Pons (tissue), 1 donor: ENCODE measurements at places on chromosomes 13 and 19.

GRCh38 chr13:50627111-50627510 lies 216.4 kb downstream of the DLEU7 start:
- no peak for DNase-seq

DNA sequence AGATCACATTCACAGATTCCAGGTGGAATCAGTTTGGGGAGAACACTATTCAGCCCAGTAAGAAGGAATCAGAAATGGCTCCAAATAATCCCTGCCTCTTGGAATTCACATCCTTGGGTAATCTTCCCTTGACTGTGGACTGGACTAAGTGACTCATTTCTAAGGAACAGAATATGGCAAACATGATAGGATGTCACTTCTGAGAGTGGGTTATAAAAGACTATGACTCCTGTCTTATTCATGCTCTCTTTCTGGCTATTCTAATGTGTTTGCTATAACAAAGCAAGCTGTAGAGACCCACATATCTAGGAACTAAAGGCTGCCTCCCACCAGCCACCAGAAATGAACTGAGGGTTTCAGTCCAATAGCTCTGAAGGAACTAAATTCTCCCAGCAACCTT lies 37.8 kb downstream of the MBD3L2B start:
- DNase-seq = no peak

GRCh38 chr13:35988648-35989081 lies 142.5 kb downstream of the DCLK1 start:
- no peak for DNase-seq

DNA sequence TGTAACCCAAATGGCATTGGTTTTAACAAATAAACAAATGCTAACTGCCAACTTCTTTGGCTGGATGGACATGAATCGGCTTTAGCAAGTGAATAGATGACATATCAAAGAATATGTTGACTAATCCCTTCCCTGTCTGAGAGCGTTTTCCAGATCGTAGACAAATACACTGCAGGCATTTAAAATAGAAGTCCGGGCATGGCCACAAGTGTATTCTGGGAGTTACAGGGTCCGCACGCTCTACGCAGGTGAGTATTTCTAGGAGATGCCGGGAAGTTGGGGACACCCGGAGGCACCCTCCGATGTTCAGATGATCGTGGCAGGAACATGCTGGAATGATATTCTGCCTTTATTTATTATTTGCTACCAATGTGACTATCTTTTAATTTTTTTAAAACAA lies 53.2 kb upstream of the ZNF536 start:
- DNase-seq = no peak

DNA sequence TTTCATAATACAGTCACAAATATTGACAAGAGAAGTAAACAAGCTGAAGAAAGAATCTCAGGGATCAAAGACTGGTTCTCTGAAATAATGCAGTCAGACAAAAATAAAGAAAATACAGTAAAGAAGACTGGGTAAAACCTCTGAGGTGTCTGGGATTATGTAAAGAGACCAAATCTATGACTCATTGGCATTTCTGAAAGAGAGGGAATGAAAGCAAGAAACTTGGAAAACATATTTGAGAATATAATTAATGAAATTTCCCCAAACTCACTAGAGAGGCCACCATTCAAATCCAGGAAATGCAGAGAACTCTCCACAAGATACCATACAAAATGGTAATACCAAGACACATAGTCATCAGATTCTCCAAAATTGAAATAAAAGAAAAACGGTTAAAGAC lies 53.0 kb upstream of the GPC6 start:
- DNase-seq = no peak

DNA sequence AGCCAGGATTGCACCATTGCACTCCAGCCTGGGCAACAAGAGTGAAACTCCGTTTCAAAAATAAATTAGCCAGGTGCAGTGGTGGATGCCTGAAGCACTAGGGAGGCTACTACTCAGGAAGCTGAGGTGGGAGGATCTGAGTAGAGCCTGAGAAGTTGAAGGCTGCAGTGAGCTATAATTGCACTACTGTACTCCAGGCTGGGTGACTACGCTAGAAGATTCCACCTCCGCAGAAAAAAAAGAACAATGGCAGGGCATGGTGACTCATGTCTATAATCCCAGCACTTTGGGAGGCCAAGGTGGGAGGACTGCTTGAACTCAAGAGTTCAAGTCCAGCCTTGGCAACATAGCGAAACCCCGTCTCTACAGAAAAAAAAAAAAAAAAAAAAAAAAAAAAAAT lies 20.5 kb downstream of the HAUS8 start:
- DNase-seq = no peak

DNA sequence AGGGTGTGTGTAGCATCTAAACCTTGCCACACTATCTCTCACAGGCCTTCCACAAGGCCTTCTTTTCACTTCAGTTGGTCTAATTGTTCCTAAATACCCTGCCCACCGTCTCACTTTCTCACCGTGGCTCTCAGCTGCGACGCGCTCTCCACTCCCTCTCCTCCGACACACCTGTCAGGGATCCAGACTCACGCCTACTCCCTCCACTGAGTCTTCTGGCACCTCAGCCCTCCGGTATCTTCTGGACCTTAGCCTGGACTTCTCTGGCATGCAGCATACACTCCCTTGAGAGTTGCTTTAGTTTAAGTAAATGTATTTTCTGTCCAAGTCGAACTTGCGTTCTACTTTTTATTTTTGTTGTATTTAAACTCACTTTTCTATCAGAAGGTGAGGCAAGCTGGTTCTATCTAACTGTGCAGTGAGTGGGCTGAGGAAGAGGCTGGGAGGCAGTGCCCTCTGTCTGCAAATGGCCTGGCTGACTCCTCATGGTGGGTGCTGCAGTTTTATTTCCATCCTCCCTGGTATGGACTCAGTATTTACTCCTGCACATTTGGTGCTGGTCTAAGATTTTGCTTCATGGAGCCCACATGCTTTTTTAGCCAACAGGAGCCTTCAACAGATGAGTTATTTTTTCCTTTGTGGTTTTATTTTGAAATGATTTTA lies 28.5 kb upstream of the ARGLU1 start:
- DNase-seq = no peak

DNA sequence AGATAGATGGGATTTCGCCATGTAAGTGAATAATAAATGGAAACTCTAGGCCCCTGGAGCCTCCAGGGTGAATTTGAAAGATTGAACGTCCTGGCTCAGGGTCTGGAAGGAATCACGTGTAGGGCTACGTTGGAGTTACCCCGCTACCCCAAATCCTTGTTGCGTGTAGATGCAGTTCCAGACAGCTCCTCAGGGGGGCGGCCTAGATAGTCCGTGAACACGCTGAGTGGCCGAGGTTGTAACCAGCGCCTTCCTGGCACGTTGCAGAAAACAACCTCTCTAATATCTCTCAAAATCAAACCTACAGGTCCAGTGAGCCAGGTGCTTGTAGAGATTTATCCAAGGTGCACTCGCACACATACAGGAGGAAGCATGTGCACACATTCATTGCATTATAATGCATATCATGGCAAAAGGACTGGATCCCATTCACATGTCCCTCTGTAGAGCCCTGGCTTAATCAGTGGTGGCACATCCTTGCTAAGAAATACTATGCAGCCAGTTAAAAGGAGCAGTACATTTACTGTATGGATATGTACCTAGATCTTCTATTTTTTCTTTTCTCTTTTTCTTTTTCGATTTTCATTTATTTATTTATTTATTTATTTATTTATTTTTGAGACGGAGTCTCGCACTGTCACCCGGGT lies 2.5 kb upstream of the KEAP1 start:
- peak; percentile 57 for DNase-seq

GRCh38 chr19:54662730-54663129 lies at the start of gene LILRB4:
Gene LILRB4 (plus strand): TSS chr19:54662985. CDS start chr19:54663034, 49 bp downstream.
- DNase-seq = peak; percentile 56

- no peak for DNase-seq
Observed at GRCh38 chr13:95073747-95074311, 227.4 kb downstream of the ABCC4 start.

DNA sequence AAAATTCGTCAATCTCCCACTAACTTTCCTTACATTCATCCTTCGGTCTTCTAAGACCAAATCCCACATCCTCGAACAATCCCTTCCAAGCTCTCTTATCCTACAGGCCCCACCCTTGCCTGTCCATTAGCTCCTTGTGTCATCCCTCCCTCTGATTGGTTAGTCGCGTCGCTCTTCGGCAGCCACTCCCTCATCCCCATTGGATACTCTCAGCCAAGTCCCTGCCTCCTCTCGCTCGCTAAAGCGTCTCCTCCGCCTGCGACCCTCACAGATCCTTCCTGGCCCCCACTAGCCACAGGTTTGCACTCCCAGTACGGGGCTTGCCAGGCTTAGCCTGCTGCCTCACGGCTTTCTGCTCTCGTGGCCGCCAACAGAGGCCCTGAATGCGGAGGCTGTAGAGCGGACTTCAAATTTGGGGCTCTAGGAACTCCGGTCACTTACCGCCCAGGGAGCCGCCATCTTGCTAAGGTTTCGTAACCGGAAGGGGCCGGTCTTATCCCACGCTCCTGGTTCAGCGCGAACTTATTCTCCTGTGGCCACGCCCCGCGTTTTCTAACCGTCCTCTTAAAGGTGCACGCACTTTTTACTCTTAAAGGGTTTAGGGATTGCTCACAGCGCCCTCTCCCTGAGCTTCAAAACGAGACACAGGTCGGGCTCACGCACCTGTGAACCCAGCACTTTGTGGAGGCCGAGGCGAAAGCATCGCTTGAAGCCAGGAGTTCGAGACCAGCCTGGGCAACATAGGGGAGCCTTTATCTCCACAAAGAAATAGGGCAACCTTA lies at the start of gene DMAC2:
Gene DMAC2, minus strand, starts transcription at position 472 of the 782 bp plus-strand sequence. Its CDS starts 13 bp downstream, at position 459.
- DNase-seq = peak; percentile 99

DNA sequence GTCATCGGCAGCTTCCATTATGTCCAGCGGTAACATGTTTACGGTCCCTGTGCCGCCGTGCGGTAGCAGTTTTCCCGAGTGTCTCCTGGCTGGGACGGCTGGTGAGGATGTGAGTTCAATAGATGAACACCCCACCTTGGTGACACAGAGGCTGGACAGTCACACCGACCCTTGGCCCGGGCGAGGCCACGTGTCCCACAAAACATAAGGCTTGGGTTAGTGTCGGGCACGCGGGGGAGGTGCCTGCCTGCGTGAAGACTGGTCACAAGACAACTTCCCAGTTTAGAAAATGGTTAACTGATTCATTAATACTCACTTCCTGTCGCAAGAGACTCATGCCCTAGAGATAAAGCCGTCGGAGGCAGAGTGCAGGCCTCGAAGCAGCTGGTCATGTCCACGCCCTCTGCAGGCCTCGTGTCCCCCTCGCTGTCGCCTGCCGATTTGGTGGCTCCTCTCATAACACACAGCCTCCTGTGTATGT lies 17.2 kb downstream of the RASA3 start:
- DNase-seq = no peak

DNA sequence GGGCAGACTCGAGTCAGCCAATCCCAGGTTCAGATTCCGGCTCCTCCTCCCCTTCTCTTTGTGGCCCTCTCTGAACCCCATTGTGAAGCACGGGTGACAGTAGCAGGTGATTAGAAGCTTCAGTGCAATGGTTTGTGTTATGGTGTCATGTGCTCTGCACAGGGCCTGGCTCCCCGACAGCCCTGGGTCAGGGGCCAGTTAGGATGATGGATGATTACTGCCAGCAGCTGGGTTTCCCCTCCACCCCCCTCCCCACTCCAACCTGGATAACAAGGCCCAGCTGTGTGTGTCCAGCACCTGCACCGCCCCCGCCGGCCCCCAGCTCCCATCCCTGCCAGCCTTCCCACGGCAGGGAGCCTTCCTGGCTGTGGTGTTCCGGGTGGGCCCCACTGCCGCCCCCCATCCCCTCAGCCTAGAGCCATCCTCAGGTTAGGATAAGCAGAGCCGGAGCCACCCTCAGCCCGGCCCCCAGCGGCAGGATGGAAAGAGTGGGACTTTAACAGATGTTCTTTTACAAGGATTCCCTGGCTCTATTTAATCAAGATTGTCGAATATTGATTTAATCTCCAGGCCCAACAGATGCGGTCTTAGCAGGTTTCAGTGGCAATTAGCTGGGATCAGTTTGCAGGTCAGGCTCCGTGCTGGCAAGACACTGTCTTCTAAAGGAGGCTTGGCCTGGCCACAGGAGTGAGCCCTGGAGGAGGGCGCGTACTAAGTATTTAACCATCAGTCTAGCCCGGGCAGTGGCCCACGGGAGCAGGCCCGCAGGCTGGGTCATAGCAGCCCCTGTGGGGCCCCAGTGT lies 156.2 kb downstream of the SIPA1L3 start:
- DNase-seq = peak; percentile 21

DNA sequence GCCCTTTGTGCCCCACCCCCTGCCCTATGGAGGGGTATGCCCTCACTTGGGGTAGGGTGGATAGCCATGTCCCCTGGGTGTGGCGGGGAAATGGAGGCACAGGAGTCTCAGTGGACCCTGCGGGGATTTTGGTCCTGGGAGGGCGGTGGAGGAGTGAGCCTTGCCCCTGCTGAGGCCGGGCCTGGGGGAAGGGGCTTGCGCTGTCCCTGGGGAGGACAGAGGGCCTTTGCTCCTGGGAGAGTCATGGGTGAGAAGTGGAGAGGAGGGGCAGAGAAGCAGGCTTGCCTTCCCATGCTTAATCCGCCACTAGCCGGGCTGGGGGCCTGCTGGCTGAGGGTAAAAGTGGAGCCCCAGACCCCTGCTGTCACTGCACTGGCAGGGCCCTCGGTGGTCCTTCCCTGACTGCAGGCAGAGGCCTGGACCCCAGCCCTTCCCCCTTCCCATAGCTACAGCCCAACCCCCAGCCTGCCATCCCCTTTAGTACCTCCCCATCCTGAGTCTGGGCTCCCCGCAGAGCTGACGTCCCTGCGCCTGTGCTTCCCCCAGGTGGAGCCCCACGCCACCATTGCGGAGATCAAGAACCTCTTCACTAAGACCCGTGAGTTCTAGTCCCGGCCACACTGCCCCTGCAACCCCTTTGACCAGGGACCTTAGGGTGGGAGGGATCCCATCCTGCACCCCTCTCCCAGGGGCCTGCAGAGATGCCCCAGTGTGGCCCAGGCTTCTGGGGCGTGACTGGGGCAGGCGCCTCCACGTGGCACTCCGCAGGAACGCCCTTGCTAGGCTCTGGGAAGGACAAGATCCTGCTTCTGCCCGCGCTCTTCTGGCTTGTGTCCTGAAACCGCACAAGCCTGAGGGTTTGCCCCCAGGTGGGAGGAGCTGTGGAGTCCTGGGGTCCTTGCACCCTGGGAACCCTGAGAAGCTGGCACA lies 8.9 kb downstream of the NDUFB7 start:
- DNase-seq = peak; percentile 1

DNA sequence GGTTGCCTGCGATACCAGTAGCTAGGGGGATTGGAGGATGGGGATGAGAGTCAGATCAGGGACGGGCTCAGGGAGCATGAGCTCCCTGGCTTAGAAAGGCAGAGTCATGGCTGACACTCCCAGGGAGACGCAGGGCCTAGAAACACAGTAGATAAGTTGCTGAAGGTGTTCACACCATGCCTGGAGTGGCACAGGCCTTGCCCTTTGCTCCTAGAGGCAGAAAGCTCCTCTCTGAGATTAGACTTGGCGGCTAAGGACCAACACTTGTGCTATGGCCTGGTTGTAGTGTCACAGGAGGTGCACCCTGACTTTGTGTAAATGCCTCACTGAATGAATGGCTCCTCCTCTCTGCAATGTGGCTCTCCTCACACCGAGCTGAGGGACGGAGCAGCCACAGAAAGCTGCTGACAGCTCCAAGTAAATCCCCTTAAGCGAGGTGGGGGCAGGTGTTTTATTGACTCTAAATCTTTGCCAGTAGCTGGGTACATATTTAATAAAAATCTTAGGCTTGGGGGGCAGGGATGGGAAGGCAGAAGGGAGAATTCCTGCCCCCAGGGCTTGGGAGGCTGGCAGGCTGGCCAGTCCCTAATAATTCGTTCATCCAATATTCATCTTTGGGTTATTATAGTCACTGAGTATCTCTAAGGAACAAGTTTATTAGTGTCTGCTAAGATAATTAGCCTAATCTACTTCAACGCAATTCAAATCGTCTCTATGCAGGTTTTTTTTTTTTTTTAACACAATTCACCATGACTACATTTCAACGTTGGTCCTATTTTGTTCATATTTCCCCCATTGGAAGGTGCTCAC lies 54.9 kb downstream of the SIAH3 start:
- DNase-seq = no peak

- DNase-seq = no peak
Observed at GRCh38 chr19:16627193-16627927, 644 bp downstream of the MED26 start.
